ENCODE measurements at places on chromosomes 4 and X.
A peak's percentile ranks its signal among the peaks of the same experiment; 100 is the strongest.

- DNase-seq: peak; percentile 13
Observed at GRCh38 chr4:136864604-136865185, 667.6 kb downstream of the PCDH18 start.

DNA sequence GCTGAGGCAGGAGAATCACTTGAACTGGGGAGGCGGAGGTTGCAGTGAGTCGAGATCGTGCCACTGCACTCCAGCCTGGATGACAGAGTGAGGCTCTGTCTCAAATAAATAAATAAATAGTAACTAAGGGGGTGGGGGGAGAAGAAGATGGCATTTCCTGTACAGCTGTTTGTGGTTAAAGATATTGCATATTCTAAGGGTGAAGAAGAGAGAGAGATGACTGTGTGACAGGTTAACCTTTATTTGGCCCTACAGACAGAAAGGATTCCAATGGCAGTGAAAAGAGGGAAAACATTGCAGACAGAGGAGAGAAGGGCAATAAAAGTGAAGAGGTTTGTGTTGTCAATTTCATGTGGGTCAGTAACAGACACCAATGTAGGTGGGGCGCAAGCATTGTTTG is 9.4 kb downstream of the TASL start:
- DNase-seq: no peak

GRCh38 chr4:8379771-8380170 is 60.8 kb downstream of the ACOX3 start:
- DNase-seq: no peak

- no peak for DNase-seq
Observed at GRCh38 chr4:1169691-1170096, 2.7 kb downstream of the SPON2 start.

DNA sequence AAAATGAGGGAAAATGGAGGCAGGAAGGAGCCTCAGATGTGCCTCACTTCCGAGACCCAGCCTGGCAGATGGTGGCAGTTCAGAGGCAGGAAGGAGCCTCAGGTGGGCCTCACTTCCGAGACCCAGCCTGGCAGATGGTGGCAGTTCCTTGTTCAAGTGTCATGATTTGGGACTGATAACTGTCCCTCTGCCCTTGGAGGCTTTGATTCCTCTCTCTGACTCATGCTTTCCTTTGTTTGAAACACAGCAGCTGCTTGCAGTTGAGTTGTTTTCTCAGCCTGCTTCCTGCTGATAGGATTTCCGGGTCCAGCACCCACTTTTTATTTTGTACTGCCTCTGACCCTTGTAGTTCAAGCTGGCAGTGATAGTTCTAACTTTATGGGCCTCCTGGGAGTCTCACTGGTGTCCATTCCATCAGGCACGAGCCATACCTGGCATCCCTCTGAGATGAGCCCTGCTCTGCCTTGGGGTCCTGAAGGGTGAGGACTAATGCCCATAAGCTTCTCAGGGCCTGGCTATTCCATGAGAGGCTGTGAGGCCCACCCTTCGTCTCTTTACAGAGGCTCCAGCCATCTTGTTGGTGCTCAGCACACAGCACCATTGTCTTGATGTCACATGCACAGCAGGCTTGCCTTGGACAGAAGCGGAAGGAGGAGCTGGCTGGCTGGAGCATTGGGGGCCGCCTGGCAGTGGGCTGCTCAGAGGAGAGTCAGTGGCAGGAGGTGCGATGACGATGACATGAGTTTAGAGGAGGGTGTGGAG is 13.0 kb downstream of the RGS12 start:
- DNase-seq: peak; percentile 78

GRCh38 chrX:101617211-101618191 is at the start of gene ARMCX6:
Gene ARMCX6, minus strand, starts transcription at chrX:101618000. Its CDS starts 1,380 bp downstream, at chrX:101616620.
- peak; percentile 19 for DNase-seq

- DNase-seq: no peak
Observed at GRCh38 chrX:128975745-128976144, 547.5 kb downstream of the SMARCA1 start.

- no peak for DNase-seq
Observed at GRCh38 chr4:48509543-48509942, 19.5 kb downstream of the ZAR1 start.

DNA sequence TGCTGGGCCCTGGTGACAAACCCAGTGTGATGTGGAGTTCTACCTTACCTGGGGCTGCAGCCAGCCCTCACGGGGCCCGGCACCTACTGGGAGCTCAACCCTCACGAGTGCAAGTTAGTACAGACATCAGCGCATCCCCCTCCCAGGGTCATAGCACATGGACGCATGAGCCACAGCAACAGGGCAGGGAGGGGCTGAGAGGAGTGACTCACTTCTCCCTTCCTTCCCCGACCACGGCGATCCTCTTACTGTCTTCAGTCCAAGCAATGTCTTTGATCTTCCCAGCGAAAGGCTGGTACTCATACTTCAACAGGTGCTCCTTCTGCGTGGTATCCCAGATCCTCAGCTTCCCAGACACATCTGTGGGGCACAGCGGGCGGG is 17.8 kb downstream of the WDR1 start:
- DNase-seq: no peak

Data from pulmonary artery endothelial cell (primary cell).